ENCODE measurements at places on chromosomes 1 and 21. TPM values are rescaled to one million over a fixed set of nuclear protein-coding genes. Genes with fewer than 3 reads are reported as not detected.

- DNase-seq, result no peak
These were observed 9.3 kb downstream of the KIF21B start for GRCh38 chr1:201013991-201014815.

GRCh38 chr21:32947736-32948135, 78.0 kb upstream of the OLIG2 start:
- DNase-seq, result no peak

DNA sequence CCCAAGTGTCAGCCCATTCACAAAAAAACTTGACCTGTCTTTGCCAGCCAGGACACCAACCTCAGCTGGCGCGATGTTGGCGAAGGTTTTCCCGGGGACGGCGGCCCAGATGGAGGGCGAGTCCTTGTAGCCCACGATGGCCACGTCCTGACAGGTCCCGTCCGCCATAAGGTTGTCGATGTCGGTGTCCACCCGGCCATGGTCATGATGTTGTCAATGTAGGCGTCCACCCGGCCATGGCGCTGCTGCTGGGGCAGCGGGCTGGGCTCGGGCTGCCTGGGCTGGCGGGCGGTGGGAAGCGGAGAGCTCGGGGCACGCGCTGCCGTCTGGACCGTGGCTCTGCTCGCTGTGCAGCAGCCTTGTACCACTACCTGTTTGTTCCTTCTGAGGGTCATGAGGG, 18.3 kb upstream of the MYOC start:
- no peak for DNase-seq

GRCh38 chr1:118987468-118988185, 516 bp downstream of the TBX15 start:
- no peak for DNase-seq

- no peak for DNase-seq
These were observed 4.1 kb upstream of the AHCYL1 start for GRCh38 chr1:109980324-109981003.

GRCh38 chr1:235941876-235942624, 75.3 kb upstream of the LYST start:
- no peak for DNase-seq

DNA sequence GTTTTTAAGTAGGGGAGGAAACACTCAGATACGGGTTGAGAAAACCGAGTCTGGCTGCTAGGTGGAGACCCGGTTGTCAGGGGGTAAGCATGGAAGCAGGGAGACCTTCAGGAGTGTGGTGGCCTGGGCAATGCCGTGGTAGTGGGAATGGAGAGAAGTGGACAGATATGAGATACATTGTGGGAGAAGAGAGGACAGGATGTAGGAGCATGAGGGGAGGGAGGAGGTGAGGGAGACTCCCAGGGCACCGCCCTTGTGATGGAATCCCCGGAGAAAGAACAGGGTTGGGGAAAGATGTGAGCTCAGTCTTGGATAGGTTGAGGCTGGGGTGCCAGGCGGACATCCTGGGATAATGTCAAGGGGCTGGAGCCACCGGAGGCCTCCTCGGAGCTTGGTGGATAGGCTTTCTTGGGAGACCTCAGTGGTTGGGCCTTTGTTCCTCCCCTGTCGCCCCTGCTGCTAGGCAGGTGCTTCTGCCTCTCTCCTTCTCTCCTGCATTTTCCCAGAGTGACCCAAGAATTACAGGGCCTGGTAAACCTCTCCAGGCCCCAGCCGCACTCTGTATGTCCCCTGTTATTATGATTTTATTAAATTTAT, 21.3 kb downstream of the ZNF362 start:
- DNase-seq, result no peak

Gene DENND2C
- total RNA-seq, result 1.3 TPM

DNA sequence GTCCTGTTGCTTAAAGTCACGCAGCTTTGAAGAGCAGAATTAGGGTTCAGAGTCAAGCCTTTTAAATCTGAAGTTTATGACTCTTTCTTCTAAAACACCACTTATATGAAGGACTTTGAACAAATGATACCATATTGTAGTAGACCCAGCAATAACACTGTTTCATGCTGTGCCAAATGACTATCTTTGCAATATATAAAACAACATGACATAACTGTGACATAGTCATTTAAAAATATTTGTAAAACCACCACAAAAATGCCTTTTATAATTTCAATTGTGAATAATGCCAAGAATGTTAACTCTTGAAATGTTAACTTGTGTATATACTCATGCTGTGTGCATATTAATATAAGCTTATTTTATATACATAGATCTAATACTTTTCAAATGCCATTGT, 452.1 kb upstream of the NEGR1 start:
- no peak for DNase-seq
